Small intestine (tissue), 16 donors: ENCODE measurements at places on chromosomes 11 and 22.

GRCh38 chr11:116882386-116882785 is 45.0 kb upstream of the APOA1 start:
- DNase-seq, result no peak

GRCh38 chr11:117820071-117820470 is 4.5 kb downstream of the FXYD2 start:
- DNase-seq, result peak; percentile 86

DNA sequence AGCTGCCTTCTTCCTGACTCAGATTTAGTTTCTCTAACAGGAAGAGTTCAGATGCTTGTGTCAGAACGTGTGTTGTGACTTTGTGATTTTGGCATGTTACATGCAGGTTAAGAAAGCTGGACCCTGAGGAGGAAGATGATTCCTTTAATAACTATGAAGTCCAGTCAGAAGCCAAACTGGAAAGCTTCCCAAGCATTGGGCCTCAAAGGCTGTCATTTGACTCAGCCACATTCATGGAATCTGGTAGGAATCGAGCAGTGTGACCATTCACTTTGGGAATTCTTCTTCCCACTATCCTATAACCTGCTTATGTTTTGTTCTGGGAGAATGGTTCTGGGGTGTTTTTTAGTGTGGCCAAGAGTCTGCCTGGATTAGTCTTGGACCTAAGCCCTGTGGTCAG is 48.0 kb downstream of the CABIN1 start:
- DNase-seq, result no peak

GRCh38 chr11:85724748-85725465 is 38.9 kb upstream of the CCDC89 start:
- no peak for DNase-seq

DNA sequence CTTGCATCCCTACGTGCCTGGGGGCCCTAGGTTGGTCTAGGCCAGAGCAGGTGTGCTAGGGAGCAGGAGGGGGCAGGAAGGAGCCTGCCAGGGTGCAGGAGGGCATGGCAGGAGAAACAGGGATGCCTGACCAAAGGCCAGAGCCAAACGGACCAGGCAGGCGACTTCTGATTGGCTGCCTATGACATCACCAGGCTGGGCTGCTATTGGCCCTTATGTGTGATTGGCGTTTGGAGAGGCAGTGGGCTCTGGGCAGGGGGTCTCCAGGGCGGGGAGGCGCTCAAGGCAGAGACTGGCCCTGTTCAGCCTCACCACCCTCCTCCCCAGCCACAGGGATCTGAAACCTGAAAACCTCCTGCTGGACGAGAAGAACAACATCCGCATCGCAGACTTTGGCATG is 44.4 kb downstream of the MOB2 start:
- no peak for DNase-seq
